T-cell (primary cell): ENCODE measurements at places on chromosomes 12 and 14. TPM values are rescaled to one million over a fixed set of nuclear protein-coding genes. Genes with fewer than 3 reads are reported as not detected.
A peak's percentile ranks its signal among the peaks of the same experiment; 100 is the strongest.

DNA sequence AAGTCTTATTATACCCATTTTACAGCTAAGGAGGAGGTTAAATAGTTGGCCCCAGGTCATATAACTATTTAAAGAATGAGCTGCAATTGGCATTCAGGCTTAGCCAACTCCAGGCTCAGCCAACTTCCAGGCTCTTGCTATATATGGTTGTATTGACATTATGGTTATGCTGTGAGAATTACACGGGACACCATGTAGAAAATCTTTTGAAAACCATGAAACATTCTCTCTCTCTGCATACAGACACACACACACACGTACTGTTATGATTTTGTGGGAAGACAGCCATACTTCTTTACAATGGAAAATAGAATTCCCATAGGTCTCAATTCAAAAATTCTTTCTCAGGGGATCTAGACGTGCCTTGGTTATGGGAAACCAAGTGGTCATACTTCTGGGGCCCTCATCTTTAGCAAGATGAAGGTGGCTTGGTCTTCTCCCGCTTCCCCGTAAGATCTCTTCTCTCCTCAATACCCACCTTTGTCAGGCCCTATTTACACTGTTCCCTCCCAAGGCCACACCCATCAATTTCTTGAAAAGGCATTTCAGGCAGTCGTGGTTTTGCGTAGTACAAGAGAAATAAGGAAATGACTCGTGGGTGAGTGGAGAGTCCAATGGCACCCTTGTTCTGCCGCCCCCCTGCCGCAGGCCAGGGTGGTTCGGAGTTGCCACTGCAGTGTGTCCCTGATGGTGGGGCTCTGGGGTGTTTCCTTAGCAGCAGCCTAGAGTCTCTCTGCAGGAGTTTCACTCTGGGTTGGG lies 10.0 kb upstream of the GPRC5A start:
- no peaks in the 10 kb centered on the region for H3K36me3 ChIP-seq
- DNase-seq: no peak
- H3K4me3 ChIP-seq: no peak overlapping the region
- H3K27me3 ChIP-seq: peaks cover 9% of the 10 kb centered on the region
- H3K27ac ChIP-seq: no peak overlapping the region

DNA sequence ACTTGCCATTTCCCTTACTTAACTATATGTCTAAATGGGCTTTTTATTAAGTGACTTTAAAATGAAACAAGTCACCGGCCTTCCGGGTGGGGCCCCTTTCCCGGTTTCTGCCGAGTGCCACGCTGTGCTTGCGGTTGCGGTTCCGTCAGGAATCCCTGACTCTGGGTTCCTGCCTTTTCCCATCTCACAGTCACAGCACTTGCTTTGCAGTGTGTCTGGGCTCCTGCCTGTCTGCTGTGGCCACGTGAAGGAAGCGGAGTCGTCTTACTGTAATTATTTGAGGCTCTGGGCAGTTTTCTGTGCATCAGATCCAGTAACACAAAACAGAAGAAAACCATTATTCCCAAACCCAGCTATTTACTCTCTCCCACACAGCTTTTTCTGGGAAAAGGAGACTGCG lies 44.0 kb upstream of the FRMD6 start:
- H3K27me3 ChIP-seq: no peaks in the 10 kb centered on the region
- DNase-seq: no peak
- H3K36me3 ChIP-seq: no peaks in the 10 kb centered on the region

GRCh38 chr12:129373746-129374145 lies 520.5 kb downstream of the GLT1D1 start:
- no peak for DNase-seq
- no peaks in the 10 kb centered on the region for H3K36me3 ChIP-seq
- no peaks in the 10 kb centered on the region for H3K4me1 ChIP-seq
- H3K4me3 ChIP-seq: no peak overlapping the region
- no peak overlapping the region for H3K27ac ChIP-seq

GRCh38 chr12:4118017-4118510 lies 155.5 kb upstream of the CCND2 start:
- DNase-seq: no peak
- H3K4me1 ChIP-seq: peaks cover 19% of the 10 kb centered on the region
- peak overlapping the region; percentile 47 for H3K27ac ChIP-seq
- H3K4me3 ChIP-seq: peak overlapping the region; percentile 2
- H3K27me3 ChIP-seq: peaks cover 6% of the 10 kb centered on the region
- H3K36me3 ChIP-seq: no peaks in the 10 kb centered on the region

DNA sequence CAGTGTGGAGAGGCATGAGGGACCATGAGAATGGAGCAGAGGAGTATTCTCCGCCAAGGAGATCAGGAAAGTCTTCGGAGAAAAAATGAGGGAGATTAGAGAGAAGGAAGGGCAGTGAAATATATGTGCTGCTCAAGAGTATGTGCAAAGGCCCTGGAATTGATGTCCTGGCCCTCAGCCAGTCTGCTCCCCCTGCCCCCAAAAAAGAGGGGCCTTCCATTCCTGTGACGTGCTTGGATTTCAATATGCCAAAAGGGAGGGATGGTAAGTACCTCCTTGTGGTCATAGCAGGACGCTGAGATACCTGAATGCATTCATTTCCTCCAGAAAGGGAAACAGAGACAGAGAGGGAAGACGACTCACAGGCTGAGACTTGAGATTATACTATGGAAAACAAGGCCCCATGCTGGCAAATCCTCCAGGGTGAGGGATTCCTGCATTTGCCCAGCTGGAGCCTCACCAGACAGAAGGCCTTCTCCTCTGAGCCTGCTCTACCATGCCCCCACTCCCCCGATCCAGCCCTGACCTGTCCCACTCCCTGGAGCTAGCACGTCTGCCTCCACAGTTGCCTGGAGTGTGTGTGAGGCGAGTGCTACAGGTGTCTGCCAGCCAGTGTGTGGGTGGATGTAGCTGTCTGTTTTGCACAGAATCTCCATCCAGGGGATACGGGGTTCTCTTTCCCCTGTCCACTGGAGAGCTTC lies 3.9 kb upstream of the RARG start:
- H3K27me3 ChIP-seq: no peaks in the 10 kb centered on the region
- peaks cover 24% of the 10 kb centered on the region for H3K4me1 ChIP-seq
- H3K27ac ChIP-seq: peak overlapping the region; percentile 94
- H3K4me3 ChIP-seq: peak overlapping the region; percentile 9
- DNase-seq: no peak
- H3K36me3 ChIP-seq: no peaks in the 10 kb centered on the region

DNA sequence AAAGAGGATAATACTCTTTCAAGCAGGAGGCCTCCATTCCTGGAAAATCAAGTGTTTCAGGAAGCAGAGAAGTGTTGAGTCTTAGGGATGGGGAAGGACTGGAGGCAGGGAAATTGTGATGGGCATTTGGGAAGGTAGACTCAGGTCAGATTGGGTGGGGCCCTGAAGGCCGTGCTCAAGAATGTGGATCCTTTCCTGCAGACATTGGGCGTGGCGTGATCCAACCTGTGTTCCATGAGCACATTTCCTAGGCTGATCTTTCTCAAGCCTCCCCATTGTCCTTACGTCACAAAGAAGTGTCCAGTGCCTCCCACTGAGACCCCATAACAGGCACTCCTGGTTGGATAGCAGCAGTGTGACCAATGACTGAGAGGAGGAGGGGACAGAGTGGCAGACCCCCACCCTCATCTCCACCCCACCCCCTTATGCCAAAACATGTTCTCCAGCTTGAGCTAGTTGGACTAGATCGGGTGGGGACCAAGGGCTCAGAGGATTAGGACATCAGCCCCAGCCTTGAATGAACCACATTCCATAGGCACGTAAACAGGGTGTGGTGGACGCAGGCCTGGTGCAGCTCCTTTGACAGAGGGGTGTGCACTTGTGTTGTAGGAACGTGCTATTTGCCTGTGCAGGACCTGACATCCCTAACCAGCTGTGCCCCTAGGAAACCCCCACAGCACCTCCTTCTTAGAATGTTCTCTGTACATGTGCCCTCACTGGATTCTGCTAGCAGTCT lies 76.8 kb downstream of the TTC9 start:
- no peak overlapping the region for H3K4me3 ChIP-seq
- H3K27me3 ChIP-seq: no peaks in the 10 kb centered on the region
- no peaks in the 10 kb centered on the region for H3K36me3 ChIP-seq
- no peak overlapping the region for H3K27ac ChIP-seq
- DNase-seq: no peak

- no peak for DNase-seq
- no peaks in the 10 kb centered on the region for H3K27me3 ChIP-seq
- no peaks in the 10 kb centered on the region for H3K36me3 ChIP-seq
- H3K4me3 ChIP-seq: no peak overlapping the region
- H3K4me1 ChIP-seq: no peaks in the 10 kb centered on the region
Measured at GRCh38 chr12:115303723-115304309, 619.8 kb upstream of the TBX3 start.

GRCh38 chr14:105155681-105156413 lies 12.7 kb downstream of the JAG2 start:
- no peak overlapping the region for H3K27ac ChIP-seq
- no peaks in the 10 kb centered on the region for H3K36me3 ChIP-seq
- no peaks in the 10 kb centered on the region for H3K4me1 ChIP-seq
- H3K4me3 ChIP-seq: no peak overlapping the region
- no peaks in the 10 kb centered on the region for H3K27me3 ChIP-seq

- no peak overlapping the region for H3K4me3 ChIP-seq
- no peak overlapping the region for H3K27ac ChIP-seq
- peaks cover 11% of the 10 kb centered on the region for H3K4me1 ChIP-seq
- no peak for DNase-seq
- H3K36me3 ChIP-seq: peaks cover 34% of the 10 kb centered on the region
Measured at GRCh38 chr14:99467336-99468078, 13.2 kb downstream of the SETD3 start.

- peaks cover 4% of the 10 kb centered on the region for H3K36me3 ChIP-seq
- H3K4me3 ChIP-seq: no peak overlapping the region
- H3K4me1 ChIP-seq: peaks cover 17% of the 10 kb centered on the region
- DNase-seq: peak; percentile 81
- H3K27me3 ChIP-seq: no peaks in the 10 kb centered on the region
- H3K27ac ChIP-seq: peak overlapping the region; percentile 77
Measured at GRCh38 chr12:14417715-14418114, 52.2 kb downstream of the ATF7IP start.

GRCh38 chr12:27012982-27013255 lies 1.3 kb downstream of the TM7SF3 start:
- peaks cover 25% of the 10 kb centered on the region for H3K4me1 ChIP-seq
- no peak overlapping the region for H3K27ac ChIP-seq
- H3K4me3 ChIP-seq: no peak overlapping the region
- H3K36me3 ChIP-seq: no peaks in the 10 kb centered on the region
- H3K27me3 ChIP-seq: no peaks in the 10 kb centered on the region

DNA sequence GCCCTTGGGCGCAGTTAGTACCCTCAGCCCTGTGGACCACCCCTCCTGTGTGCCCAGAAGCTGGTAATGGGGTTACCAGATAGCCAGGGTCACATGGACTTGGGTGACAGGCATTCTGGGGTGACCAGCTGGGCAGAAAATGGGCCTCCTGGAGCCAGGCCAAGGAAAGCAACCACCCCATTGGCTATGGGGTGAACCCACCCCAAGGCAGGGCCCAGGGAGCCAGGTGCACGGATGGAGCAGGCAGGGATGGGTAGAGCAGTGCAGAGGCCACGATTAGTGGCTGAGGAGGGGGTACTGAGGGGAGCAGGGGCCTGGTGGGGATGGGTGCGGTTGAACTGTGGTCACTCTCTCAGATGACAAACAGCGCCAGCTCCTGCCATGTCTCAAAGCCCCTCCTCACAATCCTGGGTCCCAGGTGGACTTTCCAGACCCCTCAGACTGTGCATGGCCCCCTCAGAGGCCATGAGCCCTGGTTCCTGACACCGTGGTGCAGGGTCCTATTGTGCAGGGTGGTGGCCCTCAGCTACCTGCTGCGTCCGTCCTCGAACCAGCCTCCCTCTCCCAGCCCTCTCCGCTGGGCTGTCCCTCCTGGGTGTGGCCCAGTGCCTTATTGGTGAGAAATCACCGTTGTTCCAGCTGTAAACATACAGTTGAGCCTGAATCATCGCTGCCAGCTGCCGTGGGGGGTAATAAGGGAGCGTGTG lies 23.4 kb upstream of the BEGAIN start:
- no peak for DNase-seq
- no peak overlapping the region for H3K4me3 ChIP-seq
- no peaks in the 10 kb centered on the region for H3K4me1 ChIP-seq
- H3K27ac ChIP-seq: no peak overlapping the region

DNA sequence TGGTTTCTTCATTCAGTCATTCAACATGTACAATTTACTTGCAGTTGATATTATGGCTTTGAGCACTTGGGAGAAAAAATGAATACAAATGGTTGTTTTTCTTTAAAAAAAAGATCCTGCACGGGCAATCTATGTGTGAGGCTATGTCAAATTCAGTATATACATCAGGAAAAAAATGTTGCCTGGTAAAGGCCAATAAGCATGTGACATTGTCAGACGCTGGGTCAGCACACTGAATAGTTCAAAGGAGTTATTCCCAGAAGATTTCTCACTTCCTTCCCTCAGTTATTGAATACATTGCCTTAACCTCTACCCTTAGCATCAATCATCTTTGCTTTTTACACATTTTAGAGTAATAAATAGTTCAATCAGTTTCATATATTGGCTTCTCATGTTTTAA lies 319.2 kb downstream of the NUAK1 start:
- no peak for DNase-seq
- H3K36me3 ChIP-seq: no peaks in the 10 kb centered on the region
- H3K4me3 ChIP-seq: no peak overlapping the region

- peaks cover 40% of the 10 kb centered on the region for H3K4me1 ChIP-seq
- H3K27ac ChIP-seq: no peak overlapping the region
- H3K4me3 ChIP-seq: no peak overlapping the region
- DNase-seq: no peak
- H3K27me3 ChIP-seq: no peaks in the 10 kb centered on the region
Measured at GRCh38 chr14:69650948-69651369, 39.6 kb downstream of the SUSD6 start.

DNA sequence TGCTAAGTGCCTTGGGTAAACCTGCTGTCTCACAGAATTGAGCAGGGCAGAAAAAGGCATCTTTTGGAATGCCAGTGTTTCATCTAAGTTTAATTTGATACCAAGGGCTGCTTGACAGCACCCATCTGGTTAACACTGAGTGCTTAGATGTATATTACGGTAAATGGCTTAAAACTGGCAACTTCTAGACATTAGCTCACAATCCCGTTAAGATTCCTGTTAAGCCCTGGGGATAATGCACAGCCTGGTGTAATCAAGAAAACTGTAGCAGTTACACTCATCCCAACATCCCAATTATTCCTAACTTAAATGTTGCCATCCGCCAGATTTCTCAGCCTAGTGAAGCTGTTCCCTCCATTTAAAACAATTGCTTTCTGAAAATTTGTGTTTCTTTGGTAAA lies 29.9 kb downstream of the PPFIBP1 start:
- H3K4me3 ChIP-seq: no peak overlapping the region
- peaks cover 4% of the 10 kb centered on the region for H3K27me3 ChIP-seq
- no peak for DNase-seq
- H3K4me1 ChIP-seq: no peaks in the 10 kb centered on the region
- no peak overlapping the region for H3K27ac ChIP-seq
- no peaks in the 10 kb centered on the region for H3K36me3 ChIP-seq

SLC38A4 gene
- 0.50 TPM for total RNA-seq

POTEM gene
- total RNA-seq: not detected

EGLN3 gene
- 13.8 TPM for total RNA-seq

PRPH gene
- not detected for total RNA-seq

C12orf56 gene
- 0.33 TPM for total RNA-seq
